ENCODE measurements at places on chromosomes 7 and 10.

- DNase-seq = no peak
Observed at GRCh38 chr10:36325815-36326214, 683.7 kb upstream of the FZD8 start.

DNA sequence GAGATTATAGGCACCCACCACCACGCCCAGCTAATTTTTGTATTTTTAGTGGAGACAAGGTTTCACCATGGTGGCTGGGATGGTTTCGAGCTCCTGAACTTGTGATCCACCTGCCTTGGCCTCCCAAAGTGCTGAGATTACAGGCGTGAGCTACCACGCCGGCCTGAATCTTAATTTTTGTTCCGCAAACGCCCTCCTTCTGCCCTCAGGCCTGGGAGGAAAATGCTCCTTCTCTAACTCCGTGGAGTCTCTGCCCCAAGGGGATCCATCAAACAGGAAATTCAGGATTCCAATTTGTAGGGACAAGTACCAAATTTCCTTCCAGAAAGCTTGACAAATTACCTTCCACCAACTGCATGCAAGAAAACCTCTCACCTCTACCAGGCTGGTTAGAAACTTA, 43.2 kb downstream of the RBAK start:
- no peak for DNase-seq

GRCh38 chr7:45812946-45813345, 59.9 kb downstream of the CCDC201 start:
- no peak for DNase-seq

DNA sequence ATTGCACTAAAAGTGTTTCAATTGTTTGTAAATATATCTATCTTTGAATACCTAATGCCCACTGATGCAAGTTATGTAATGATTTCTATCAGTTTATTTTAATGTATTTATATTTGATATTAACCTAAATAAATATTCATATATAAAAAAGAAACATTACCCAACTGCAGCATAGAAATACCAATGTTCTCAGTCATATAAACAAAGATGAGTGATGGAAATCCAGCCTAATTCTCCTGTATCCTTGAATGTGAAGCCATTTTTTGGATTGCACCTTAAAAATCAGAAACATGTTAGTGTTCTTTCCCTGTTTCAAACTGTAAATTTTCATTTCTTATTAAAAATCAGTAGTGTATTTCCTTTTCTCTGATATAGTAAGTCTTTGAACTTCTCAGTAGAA, 305.8 kb upstream of the GNAI1 start:
- no peak for DNase-seq

DNA sequence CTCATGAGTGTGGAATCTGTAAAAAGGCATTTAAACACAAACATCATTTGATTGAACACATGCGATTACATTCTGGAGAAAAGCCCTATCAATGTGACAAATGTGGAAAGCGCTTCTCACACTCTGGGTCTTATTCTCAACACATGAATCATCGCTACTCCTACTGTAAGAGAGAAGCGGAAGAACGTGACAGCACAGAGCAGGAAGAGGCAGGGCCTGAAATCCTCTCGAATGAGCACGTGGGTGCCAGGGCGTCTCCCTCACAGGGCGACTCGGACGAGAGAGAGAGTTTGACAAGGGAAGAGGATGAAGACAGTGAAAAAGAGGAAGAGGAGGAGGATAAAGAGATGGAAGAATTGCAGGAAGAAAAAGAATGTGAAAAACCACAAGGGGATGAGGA, 207.7 kb downstream of the ZEB1 start:
- no peak for DNase-seq

- DNase-seq = no peak
Observed at GRCh38 chr7:36475381-36475780, 85.7 kb downstream of the ANLN start.

DNA sequence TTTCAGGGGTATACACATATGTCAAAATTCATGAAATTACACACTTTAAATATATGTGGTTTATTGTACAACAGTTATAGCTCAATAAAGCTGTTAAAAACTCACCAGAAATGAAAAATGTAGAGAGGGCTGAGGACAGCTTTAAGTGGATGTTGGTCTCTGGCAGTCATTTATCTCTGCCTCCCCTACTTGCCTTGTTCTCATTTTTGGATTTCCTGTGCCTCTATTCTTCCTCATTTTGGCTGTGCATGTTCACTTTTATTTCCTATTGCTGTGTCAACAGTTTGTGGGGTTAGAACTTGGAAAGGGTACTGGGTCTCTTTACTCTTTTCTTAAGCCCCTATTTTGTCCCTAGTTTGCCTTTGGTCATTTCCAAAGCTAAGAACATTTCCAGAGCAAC, 18.6 kb upstream of the MEST start:
- no peak for DNase-seq

GRCh38 chr10:27998178-27998953, 513 bp downstream of the ODAD2 start:
- DNase-seq = no peak

GRCh38 chr10:47179291-47179647, 120.7 kb upstream of the GDF10 start:
- DNase-seq = no peak

DNA sequence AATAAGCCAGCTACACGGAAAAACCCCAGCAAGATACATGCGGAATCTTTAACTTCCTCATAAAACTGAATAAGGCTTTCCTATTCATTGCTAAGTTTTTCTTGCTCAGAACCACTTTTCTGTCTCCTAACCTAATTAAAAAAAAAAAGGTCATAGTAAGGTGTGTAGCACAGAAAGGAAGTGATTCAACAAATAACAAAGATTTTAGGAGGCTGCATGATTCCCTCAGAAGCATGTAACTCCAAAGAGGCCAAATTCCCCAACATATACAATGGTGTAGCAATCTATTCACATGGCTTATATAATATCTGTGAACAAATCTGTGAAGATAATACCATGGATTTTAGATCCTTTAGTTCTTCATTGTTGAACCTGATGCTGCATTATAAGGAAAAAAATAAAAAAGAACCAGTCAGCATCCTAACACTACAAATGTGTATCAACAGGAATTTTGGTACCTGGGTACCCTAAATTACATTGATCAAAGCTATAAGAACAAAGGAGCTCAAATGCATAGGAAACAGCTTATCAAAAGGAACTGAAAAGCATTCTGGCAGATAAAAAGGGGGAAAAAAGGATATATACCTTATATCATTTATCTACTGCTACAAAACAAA, 63.8 kb downstream of the IMMP2L start:
- DNase-seq = no peak

DNA sequence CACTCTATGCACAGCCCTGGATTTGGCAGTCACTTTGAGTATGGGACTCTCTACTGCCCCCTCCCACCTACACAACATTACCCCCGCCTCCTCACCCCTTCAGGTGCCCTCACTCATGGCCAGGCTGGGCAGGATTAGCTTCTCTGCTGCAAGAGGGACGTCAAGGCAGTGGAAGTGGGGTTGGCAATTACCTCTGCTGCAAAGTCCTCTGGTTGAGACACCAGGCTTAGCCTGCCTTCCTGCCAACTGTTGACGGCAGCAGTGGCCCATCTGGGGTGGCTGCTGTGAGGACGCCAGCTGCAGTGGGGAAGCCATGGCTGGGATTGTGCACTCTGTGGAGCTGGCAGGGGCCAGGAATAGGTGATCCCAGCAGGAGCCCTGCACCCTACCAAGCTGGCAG, 26.7 kb downstream of the SVIL start:
- no peak for DNase-seq

- DNase-seq = no peak
Observed at GRCh38 chr10:86753051-86753450, 3.4 kb upstream of the BMPR1A start.

GRCh38 chr7:24843821-24844434, 86.7 kb upstream of the GSDME start:
- DNase-seq = no peak

DNA sequence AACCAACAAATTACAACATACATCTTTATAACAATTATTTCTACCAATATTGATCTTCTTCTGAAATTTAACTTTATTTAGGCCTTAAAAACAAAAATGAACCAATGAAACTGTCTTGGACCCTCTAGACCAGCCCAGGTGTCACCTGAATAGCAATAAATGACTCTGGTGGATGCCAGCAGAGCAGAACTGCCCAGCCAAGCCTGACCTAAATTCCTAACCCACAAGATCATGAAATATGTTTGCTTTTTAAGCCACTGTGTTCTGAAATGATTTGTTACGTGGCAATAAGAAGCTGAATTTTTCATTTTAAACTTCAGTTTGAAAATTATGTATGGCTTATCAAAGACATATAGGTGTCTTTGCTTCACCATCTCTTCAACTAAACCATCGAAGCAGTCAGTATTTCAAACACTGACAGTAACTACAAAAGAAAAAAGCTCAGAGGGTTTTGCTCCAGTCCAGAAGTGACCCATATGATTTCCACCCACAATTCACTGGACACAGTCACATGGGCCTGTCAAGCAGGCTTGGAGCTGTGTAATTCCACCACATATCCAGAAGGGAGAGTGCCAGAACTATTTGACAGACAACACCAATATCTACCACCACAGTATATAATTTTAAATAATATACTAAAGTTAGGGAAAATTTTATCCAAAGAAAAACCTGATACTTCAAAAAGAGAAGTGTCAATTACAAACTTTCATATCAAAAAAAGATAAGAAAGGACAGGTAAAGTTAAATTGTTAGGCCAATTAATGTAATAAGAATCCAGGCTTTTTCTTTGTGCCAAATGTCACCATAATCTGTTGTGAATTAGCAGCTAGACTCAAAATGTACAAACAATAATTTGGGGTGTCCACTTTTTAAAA, 94.5 kb downstream of the KMT2C start:
- no peak for DNase-seq

DNA sequence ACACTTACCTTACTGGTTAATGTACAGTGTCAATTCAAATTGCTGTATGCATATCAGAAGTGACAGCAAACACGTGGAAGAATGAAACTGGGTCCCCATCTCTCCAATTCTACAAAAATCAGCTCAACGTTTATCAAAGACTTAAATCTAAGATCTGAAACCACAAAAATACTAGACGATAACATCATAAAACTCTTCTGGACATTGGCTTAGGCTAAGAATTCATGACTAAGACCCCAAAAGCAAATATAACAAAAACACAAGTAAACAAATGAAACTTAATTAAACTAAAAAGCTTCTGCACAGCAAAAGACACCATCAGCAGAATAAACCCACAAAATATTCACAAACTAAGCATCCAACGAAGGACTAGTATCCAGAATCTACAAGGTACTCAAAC, 35.9 kb upstream of the PFKP start:
- no peak for DNase-seq

DNA sequence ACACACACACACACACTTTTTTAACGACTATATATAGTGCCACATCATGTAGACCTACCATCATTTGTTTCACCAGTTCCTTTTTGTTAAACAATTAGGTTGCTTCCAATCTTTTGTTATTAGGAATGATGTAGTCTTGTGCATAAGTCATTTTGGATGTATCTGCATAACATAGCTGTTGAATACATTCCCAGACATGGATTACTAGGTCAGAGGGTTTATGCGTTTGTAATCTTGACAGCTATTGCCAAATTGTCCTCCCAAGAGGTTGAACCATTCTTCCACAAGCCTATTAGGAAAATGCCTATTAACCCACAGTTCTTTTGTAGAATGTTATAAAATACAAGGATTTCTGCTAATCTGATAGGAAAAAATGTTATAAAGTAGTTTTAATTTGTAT, 87.3 kb downstream of the PALS2 start:
- DNase-seq = no peak

DNA sequence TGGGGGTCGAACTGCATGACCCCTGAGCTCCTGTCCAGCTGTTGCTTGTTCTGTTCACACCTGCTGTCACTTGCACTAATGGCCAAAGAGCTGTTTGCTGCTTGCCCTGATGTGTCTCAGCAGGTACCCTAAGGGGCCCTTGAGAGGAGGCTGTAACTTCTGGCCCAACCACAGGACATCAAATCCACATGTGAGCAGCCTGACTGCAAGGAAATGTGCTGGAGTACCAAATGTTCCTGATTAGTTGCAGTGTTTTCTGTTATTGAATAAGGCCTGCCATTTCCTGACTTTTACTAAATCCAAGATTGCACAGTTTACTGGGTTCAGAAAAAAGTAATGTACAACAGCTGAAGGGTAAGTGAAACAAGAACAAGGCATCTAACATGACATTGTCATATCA, 91.7 kb upstream of the IL6 start:
- no peak for DNase-seq

DNA sequence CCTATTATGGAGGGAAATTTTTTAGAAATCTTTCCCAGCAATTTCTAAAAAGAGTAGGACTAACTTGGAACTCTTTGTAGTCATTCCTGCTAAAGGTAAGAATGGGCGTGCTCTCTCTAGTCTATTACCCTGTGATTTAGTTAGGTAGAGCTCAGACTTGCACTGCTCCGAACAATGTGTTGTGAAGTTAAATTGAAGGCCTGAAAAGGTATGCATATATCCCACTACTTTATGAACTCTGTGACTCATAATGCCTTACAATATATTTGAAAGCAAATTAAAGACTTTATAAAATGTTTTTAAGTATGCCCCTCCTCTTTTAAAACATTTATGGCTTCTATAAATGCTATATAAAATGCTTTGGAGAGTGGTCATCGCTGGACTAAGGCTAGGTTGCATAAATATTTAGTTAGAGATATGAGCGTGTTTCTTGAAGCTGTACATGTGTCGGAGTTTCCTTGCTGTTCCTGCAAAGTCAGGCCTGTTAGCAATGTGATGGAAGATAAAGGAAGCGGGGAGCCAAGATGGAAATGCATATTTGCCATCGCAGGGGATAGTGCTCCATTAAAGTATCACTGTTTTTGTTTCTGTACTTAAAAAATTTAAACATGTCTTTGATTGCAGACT, 761.4 kb downstream of the LRMDA start:
- DNase-seq = no peak

DNA sequence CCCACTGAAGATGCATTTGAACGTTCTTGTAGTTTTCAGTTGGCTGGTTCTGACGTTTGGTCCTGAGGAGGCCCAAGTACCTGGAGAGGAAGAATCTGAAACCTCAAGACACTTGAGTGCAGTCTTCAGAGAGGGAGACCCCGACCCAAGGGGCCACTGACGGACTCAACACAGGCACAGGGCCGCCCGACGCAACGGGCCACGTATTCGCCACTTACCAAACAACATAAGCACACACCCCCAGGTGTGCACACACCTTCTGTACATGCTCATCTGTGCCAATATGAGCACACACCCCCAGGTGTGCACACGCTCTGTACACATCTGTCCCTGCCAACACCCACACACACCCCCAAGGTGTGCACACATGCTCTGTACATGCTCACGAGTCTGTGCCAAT, 68.5 kb downstream of the DIP2C start:
- no peak for DNase-seq

GRCh38 chr10:117363028-117363427, 12.2 kb downstream of the PDZD8 start:
- DNase-seq = no peak

GRCh38 chr7:38716397-38716796, 85.2 kb upstream of the AMPH start:
- DNase-seq = no peak

DNA sequence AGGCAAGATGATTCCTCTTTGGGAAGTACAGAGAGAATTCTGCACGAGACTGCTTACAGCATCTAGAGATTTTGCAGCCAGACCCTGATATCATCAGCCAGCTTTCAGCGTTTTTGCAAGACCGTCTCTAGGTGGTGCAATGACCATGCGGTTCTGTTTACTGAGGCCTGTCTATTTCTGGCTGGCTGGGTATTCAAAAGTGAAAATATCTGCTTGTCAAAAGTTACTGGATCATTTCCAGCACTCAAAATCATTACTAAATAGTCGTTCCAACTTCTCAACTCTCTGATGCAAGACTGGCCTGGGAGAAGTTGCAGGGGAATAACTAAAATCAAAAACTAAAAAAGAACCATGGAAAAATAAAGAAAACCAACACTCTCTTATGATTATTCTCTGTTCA, 240.1 kb downstream of the ELMO1 start:
- DNase-seq = no peak

Measured in stimulated activated CD4-positive, alpha-beta T cell treated with anti-CD3 and anti-CD28 coated beads, TNF-alpha, amount 100 ng/mL, for 24 hours (primary cell).